Activated CD4-positive, alpha-beta T cell treated with anti-CD3 and anti-CD28 coated beads, Interleukin-2, amount 50 U/mL, for 4 hours (primary cell): ENCODE measurements at places on chromosomes 2 and 18.

DNA sequence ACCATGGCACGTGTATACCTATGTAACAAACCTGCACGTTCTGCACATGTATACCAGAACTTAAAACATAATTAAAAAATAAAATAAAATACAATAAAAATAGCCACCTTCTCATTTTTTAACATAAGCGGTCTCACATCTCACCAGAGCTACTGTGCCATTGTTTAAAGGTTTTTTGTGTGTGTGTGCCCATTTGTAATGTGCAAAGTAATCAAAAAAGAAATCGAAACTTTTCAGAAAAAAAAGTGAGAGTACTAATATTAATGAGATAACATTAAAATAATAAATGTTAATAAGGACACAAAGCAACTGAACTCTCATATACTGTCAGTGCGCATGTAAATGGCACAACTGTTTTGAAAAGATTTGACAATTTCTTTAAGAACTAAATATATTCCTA is 60.5 kb downstream of the FANCL start:
- DNase-seq, result no peak

- no peak for DNase-seq
These were observed 102.6 kb downstream of the VSNL1 start for GRCh38 chr2:17643031-17643615.

DNA sequence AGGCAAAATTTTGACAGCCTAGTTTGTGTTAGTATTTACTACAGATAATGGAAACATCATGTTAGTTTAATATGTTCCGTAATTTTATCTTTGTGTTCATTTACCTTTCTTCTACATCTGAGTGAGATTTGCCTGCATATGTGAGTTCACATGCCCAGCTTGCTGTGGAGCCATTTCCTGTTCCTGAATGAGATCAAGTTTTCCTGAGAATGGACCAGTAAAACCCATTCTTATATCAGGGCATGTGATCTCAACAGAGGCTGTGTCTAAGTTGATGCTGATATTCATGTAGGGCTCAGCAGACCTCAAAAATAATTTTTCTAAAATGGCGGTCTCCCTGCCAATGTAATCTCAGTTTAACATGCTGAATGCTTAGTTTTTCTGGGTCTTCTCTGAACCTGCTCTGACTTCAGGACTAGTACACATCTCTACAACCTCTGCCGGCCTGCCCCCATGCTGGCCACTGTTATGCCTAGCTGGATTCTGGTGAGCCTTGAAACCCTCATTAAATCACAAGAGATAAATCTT is 1.0 kb downstream of the IL1A start:
- DNase-seq, result no peak

- no peak for DNase-seq
These were observed 2.0 kb downstream of the GALNT3 start for GRCh38 chr2:165792104-165792454.

- DNase-seq, result peak; percentile 74
These were observed 32.9 kb upstream of the INHBB start for GRCh38 chr2:120312860-120313694.

- no peak for DNase-seq
These were observed 96.9 kb upstream of the FSHR start for GRCh38 chr2:49251251-49251650.

DNA sequence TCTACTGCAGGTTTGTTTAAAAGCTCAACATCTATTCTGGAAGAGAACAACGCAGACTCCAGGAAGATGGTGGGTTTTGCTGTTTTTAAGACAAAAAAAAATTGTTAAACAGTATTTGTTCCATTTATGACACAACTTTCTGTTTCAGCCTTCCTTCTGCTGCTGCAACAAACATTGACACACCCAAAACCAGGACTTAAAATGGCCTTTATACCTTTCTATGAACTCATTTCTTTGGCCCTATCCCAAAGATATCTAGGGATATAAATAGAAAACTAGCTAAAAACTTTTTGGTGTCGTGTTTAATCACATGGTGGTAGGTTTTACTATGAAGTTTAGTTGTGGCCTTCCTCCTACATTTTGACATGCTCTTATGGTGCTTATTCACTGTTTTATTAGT is 964 bp upstream of the GALNT3 start:
- no peak for DNase-seq

GRCh38 chr2:200603972-200604371 is 18.2 kb downstream of the AOX1 start:
- no peak for DNase-seq

DNA sequence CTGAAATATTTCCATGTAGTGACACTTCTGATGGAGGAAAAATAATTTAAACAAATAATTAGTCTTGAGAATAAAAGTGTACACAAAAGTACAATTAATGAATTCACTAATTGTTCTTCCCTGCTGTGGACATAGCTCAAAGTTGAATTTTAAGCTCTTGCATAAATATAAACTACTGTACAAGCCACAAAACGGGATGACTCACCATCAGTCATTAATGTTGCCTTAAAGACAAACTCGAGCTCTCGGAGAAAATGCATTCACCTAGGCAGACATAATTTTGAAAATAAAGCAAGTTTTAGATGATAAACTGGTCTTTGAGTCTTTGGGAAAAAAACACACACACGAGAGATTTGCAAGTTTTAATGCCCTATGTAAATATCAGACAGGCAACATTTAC is 436.4 kb downstream of the ZNF521 start:
- DNase-seq, result no peak

DNA sequence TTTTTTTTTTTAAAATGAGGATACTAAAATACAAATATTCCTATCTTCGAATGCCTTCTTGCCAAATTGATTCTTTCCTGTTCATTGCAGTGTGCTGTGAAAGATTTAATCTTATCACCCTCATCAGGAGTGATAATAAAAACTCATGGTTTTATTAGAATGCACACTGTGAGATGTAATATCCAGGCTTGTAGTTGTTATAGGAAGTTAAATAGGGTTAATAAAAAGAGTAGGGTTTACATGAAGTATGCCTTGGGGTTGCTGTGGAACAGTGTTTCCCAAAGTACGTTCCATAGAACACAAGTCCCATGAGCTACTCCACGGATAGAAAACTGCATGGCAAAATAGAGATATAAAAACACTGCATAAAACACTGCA is 191.9 kb downstream of the SPP2 start:
- DNase-seq, result no peak

GRCh38 chr18:30925795-30926194 is 116.7 kb downstream of the DSC3 start:
- no peak for DNase-seq

DNA sequence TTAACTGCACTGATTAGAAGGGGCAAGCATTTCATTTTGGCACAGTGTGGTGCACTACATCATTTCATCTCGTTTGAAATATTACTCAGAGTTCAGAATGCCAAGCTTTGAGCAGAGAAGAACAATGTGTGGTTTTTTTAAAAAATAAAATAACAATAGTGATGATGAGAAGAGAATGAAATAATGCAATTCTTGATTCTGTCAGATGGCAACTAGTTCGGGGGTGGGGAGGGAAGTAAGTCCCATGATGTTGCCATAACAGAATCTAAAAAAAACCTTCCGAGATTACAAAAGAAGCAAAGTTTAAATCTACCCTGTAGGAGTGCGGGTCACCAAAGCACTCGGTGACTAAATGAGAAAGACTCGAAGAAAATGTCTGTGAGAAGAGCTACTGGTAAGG is 490.4 kb downstream of the NR4A2 start:
- DNase-seq, result no peak

DNA sequence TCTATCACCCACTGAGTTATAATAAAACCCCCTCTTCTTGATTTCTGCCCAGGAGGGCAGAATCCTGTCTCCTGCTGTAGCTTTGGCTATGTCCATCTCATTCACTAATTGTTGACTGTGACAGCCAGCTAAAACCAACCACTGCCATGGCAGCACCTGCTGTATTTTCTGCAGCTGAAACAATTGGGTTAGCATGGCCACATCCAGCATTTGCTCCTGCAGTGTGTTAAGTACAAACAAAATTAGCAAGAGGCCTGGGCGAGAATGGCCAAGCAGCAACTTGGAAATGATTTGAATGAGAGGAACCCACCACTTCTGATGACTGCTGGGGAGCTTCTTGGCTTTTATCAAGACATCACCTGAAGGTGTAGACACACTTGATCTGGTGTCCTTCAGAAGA is 89.4 kb upstream of the LRRTM1 start:
- no peak for DNase-seq

DNA sequence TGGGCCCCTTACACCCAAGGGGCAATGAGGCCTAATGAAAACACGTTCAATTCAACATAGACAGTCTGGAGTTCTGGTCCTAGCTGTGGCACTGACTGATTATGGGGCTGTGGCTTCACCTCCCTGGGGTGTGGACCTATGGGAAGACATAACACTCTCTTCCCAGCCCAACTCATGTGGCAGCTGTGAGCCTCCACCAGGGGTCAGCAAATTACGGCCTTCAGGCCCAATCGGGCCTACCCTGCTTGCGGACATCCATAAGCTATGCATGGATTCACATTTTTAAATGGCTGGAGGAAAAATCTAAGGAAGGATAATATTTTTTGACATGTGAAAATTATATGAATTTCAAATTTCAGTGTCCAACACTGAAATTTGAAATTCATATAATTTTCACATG is 101.3 kb downstream of the LOXHD1 start:
- no peak for DNase-seq

DNA sequence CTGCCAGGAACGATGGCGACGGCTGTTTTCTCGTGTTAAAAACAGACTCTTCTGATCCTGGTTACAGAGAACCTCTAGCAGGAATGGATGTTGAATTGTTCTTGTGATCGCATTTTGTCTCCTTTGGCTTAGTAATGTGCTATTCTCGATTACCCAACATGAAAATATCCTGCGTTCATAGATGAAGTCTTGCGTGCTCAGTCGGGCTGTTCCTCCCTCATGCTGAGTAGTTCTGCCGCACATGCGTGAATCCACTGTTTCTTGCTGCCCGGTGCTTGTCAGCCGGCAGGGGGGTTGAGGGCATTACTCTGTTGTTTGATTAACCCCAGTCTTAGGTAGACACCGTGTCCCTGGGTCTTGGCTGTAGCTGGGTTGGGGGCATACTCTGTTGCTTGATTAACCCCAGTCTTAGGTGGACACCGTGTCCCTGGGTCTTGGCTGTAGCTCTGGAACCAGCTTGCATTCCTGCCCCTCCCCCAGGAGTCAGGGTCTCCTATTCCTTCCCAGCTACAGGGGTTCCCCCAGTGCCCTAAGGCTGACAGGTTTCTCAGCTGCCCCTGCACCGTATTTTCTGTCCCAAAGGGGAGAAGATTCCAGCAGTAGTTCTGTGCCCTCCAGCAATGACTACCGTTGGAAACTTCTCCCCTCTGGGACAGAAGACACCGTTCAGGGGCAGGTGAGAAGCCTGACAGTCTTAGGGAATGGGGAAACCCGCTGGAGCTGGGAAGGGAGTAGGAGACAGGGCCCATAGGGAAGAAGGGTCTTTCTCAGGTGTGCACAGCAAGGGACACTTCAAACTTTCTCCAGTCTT is 22.1 kb upstream of the ASB1 start:
- DNase-seq, result no peak

DNA sequence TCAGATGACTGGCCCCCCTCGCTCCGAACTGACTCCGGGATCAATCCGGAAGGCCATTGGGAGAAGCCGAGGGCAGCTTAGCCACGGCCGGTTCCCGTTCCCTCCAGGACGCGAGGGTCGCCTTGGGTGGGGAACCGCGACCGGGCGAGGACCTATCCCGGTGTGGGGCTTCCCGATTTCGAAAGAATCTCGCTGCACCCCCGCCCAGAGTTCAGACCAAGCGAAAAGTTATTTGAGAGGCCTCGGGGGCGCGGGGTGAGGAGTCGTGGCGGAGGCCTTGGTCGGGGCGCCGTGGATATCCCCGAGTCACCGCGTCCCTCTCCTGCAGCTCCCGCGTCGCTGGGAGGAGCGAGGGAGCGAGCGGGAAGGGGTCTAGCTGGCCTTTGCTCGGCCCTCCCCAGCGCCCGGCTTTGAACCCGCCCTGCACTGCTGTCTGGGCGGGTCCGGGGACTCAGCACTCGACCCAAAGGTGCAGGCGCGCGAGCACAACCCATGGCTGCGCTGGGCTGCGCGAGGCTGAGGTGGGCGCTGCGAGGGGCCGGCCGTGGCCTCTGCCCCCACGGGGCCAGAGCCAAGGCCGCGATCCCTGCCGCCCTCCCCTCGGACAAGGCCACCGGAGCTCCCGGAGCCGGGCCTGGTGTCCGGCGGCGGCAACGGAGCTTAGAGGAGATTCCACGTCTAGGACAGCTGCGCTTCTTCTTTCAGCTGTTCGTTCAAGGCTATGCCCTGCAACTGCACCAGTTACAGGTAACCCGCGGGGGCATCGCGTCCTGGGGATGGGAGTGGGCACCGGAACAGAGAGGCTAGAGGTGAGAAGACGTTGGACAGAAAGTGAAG is at the start of gene CYP27A1:
TSS of gene CYP27A1 (plus strand) at position 457 of the 837 bp plus-strand sequence. CDS start at position 493, 36 bp downstream.
- no peak for DNase-seq

DNA sequence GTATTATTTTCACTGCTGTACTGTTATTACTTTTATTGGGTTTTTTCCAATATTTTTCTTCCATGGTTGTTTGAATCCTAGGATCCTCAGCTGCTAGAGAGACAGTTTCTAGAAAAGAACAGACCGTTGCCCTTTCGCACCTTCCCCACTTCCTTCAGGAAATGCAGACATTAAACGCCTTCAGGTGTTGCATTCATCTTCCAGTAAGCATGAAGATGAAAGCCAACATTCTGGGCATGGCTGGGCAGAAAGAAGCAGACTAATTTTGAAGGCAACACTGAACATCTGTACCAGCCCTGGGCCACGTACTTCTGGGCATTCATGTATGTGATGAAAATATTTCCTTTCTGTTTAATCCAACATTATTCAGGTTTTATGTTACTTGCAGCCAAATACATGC is 51.0 kb downstream of the AKAIN1 start:
- no peak for DNase-seq

DNA sequence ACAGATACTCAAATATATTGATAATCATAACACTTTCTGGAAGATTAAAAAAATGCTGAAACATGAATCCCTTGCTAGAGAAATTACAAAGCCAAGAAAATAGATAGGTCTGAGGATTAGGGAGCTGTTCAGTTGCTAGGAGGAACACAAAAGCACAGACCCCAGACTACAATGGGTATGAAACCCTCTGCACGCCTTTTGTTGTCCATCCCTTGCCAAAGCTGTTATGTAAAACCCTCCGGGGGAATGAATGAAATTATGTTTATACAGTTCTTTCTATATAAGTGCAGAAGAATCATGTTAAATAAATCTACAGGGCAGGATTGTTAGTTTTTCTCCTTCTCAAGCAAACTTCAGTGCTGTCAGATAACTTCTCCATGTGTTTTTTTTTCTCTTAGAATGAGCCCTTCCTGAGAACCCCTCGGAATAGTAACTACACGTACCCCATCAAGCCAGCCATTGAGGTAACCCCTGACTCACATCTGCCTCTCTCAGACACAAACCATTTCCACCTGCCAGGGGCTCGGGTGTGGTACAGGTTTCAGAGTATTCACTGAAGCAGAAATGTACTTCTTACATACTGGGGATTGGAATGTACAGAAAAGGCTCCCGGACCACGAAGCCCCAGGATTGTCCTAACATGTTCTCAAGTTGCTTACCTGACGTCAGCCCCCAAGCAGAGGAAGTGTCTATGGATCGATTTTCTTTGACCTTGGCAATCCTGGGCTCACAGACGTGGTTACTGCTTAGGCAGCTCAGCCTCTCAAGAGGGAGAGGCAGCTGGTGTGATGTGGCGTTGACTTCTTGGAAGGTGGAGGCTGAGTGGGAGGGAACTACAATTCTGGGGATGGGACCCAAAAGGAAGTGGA is 118.0 kb downstream of the PLB1 start:
- DNase-seq, result peak; percentile 47
